ENCODE measurements at places on chromosomes 11 and 22. TPM values are rescaled to one million over a fixed set of nuclear protein-coding genes. Genes with fewer than 3 reads are reported as not detected.

The C11orf97 gene
- not detected for total RNA-seq

The OR8G5 gene
- total RNA-seq = not detected

The TMPRSS5 gene
- total RNA-seq = not detected

The ABCG4 gene
- 0.15 TPM for total RNA-seq

The CCDC81 gene
- total RNA-seq = under 0.01 TPM

The TANGO2 gene
- 50.6 TPM for total RNA-seq

The APOA1 gene
- total RNA-seq = 1.1 TPM

The CRYBA4 gene
- total RNA-seq = not detected

The TESMIN gene
- total RNA-seq = 0.08 TPM

The NRGN gene
- total RNA-seq = 0.30 TPM

The SLC7A4 gene
- total RNA-seq = 0.23 TPM

The OR10A2 gene
- not detected for total RNA-seq
